ENCODE measurements at places on chromosomes 16 and 17. TPM values are rescaled to one million over a fixed set of nuclear protein-coding genes. Genes with fewer than 3 reads are reported as not detected.

ABCC12 gene
- polyA plus RNA-seq = 0.24 TPM

ICAM2 gene
- 25.2 TPM for polyA plus RNA-seq

CHP2 gene
- polyA plus RNA-seq = 0.22 TPM

PRKCA gene
- polyA plus RNA-seq = 20.7 TPM

KCNJ12 gene
- polyA plus RNA-seq = 2.9 TPM

SLC7A6 gene
- 4.8 TPM for polyA plus RNA-seq

ANKRD13B gene
- 28.2 TPM for polyA plus RNA-seq

CDR2L gene
- polyA plus RNA-seq = 26.6 TPM

TNFRSF13B gene
- polyA plus RNA-seq = not detected

KRTAP9-4 gene
- polyA plus RNA-seq = not detected

ORC6 gene
- 8.8 TPM for polyA plus RNA-seq

SOX9 gene
- 35.4 TPM for polyA plus RNA-seq

FBXL19 gene
- polyA plus RNA-seq = 24.3 TPM

STX1B gene
- 38.2 TPM for polyA plus RNA-seq

TGFB1I1 gene
- 15.8 TPM for polyA plus RNA-seq

PPP1R1B gene
- polyA plus RNA-seq = 154 TPM

GNAO1 gene
- 181 TPM for polyA plus RNA-seq

GAS2L2 gene
- not detected for polyA plus RNA-seq

TMEM92 gene
- not detected for polyA plus RNA-seq

WRAP53 gene
- polyA plus RNA-seq = 42.0 TPM

AGRP gene
- 0.49 TPM for polyA plus RNA-seq

CSH1 gene
- not detected for polyA plus RNA-seq

KRTAP2-2 gene
- polyA plus RNA-seq = not detected

DECR2 gene
- polyA plus RNA-seq = 7.7 TPM

RSKR gene
- polyA plus RNA-seq = 2.7 TPM

ANKRD40CL gene
- polyA plus RNA-seq = not detected

Data from brain (organoid and tissue), 16 donors.